NCI-H2171 (cell line): ENCODE measurements at places on chromosomes 1 and 21.

DNA sequence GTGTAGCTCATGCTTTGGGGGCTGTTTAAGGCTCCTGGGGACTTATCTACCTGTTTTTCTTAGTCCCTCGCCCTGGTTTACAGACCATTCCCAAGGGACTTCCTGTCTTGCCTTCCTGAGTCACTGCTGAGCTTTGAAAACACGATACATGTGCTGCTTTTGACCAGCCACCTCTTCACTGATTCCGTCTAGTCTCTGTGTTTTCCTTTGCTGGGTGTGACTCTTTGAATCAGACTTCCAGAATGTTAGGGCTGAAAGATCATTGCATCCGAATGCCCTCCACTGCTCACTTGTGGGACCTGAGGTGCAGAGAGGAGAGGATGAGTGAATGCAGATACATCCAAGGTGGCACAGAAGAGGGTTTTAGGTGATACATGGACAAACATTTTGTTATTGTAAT lies 35.4 kb upstream of the CITED4 start:
- DNase-seq = no peak

- DNase-seq = no peak
Observed at GRCh38 chr1:36910886-36911540, 123.3 kb downstream of the GRIK3 start.

- no peak for DNase-seq
Observed at GRCh38 chr1:72003092-72003491, 279.2 kb downstream of the NEGR1 start.

GRCh38 chr1:227557962-227558725 lies 5.2 kb upstream of the ZNF678 start:
- DNase-seq = no peak

DNA sequence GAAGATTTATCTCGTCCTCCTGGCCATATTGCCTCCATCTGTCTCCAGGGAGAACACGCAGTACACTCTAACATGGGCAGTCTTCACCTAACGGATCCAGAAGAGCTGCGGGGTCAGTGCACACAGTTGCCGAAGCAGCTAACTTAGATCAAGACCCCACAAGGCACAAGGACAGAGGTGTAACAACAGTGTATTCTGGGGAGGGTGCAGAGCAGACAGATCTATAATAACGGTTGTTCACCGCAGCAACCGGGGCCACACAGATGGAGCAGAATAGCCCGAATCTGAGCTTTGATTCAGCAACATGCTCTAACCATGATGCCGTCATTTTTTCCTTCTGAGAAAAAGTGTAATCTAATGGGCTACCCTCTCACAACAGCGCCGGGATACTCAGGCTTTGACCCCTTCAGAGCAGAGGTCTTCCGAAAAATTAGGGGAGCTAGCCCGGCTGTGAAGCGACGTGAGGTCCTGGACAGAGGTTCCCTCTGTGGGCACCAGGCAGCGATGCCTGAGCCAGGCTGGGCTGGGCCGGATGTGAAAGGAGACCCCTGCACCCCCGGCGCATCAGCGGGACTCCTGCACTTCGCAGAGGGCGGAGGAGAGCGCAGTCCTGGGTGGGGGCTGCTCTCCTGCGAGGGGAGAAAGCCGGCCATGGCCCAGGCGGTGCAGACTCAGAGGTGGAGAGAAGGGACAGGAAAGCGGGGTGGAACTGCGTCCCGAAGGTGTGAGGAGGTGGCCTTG lies 57.5 kb downstream of the BCL9 start:
- no peak for DNase-seq

GRCh38 chr1:246860401-246860800 lies 71.3 kb downstream of the AHCTF1 start:
- no peak for DNase-seq

GRCh38 chr1:202143768-202144401 lies 652 bp downstream of the ARL8A start:
- no peak for DNase-seq
